ENCODE measurements at places on chromosomes 7 and 10.

DNA sequence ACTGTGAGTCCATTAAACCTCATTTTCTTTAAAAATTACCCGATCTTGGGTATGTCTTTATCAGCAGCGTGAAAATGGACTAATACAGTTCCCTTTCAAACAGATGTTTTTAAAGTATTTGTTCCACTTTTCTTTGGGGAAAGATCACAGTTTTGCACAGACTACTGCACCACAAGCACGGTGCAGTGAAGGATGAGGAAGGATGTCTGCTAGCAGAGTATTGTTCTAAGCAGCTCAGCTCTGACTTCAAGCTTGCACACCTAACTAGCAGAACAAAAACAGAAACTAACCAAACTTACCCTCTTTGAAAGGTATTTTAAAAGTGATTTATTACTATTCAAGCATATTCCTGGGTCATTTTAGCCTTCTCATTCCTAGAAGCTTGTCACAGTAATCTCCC, 20.0 kb downstream of the THNSL1 start:
- peak; percentile 12 for DNase-seq

DNA sequence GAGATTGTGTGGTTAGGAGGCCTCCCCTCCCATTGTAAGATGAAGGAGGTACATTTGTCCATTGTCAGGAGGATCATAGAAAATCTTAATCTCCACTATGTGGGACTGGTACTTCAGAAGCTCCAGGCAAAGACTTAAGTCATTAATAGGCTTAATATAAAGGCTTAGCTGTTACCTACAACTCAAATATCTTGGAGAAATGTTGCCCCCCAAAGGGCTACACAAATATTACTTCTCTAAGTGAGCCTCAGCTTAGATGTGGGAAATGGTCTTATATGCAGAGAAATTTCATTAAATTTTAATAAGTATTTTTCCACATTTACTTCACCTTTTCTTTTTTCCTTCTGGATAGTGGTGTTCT, 27.2 kb downstream of the TAS2R41 start:
- DNase-seq: no peak

GRCh38 chr10:21314906-21315644, 210.4 kb downstream of the SKIDA1 start:
- no peak for DNase-seq

- no peak for DNase-seq
Measured at GRCh38 chr10:49599546-49599945, 10.6 kb upstream of the SLC18A3 start.

- DNase-seq: no peak
Measured at GRCh38 chr10:649798-650440, 39.5 kb downstream of the DIP2C start.

DNA sequence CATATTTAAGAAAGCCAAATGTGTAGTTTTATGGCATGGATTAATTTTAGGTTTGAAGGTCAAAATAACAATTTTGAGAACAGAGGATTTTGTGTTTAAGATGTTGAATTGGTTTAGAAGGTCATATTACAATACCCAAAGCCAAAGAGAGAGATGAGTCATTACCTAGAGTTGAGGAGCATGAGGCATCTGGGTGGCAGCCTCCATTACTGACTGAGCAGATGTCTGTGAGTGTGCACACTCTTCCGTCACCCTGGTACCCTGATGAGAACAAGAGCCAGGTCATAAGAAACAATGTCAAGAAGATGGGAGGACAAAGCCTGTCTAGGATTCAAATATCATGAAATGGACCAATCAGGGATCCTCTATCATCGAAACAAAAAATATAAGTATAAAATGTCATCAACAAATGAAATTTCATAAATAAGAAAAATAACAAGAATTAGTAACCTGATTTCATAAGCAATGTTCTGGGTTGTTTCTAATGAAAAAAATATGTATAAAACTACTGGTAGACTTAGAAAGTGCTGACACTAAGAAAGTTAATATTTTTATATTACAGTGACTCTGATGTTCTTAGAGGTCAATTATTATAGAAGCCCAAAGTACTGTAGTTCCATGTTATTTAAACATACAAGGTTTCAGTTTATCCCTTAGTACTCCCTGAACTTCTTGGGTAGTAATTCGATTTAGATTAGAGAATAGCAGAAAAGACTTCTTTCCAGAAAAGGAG, 20.0 kb downstream of the CUBN start:
- DNase-seq: no peak

DNA sequence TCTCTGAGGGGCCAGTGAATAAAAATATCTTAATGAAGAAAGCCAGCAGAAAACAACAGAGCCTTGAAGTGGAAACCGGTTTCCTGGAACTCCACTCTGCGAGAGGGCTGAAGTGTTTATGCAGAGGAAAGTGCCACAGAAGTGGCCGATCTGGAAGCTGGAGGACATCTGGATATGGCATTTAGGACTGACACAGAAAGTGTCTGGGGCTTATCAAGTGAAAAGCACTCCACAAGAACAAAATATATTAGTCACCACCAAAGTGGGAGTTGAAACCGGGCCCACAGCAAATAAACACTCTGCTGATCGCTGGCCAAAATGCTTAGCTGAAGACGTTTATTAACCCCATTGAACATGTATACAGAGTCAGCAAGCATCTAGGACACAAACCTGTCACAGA, 7.8 kb downstream of the NOD1 start:
- DNase-seq: no peak

DNA sequence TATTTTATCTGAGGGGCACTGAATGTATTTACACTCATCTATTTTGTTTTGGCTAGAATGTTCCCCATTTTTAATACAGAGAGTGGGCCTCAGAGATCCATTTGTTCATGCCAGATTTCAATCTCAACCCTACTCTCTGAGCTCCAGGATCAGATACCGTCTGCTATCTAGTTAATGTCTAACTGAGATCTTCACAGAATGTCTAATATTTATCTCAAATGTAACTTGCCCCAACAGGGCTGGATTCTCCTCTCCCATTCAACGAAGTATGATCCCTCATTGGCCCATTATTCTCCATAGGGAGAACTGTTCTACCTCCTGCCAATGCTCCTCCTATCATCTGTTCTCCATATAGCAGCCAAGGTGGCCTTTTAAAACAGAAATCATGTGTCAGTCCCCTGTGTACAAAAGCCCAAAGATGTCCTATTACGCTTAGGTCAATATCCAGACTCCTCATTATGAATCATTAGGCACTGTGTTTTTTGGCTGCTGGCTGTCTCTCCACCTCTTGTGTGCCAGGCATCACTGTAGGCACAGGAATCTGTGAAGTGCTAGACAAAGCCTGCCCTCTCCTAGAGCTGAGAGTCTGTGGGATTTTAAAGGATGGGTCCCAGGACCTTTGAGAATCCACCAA, 169.3 kb upstream of the AGK start:
- DNase-seq: no peak

GRCh38 chr7:111666260-111666659, 104.0 kb upstream of the IMMP2L start:
- no peak for DNase-seq

All from GM12878 (cell line).